Vagina (tissue), 2 donors: ENCODE measurements at places on chromosomes 7 and 10.

DNA sequence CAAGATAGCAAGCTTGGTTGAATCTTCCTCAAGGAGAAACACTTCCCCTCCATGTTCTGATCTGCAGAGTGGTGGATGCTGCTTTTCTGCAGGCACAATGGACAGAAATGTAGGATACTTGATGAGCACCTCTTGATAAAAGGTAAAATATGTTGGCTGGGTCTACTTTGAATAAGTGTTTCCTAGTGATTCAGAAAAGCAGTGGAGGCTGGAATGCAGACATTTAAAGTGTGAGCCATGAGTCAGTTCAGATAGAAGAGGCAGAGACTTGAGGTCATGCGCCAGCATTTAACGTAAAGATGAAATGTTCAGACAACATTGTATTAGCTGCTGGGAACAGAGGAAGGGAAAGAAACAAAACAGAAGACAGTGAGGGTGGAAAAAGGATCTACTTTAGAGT lies 403.1 kb downstream of the ADRA2A start:
- no peaks in the 10 kb centered on the region for H3K27me3 ChIP-seq
- no peak overlapping the region for H3K4me3 ChIP-seq
- H3K4me1 ChIP-seq = no peaks in the 10 kb centered on the region
- DNase-seq = no peak

- H3K4me1 ChIP-seq = peaks cover 11% of the 10 kb centered on the region
- no peaks in the 10 kb centered on the region for H3K36me3 ChIP-seq
- no peak overlapping the region for H3K27ac ChIP-seq
- no peak overlapping the region for H3K4me3 ChIP-seq
- H3K27me3 ChIP-seq = no peaks in the 10 kb centered on the region
These were observed 466.1 kb upstream of the FOXK1 start for GRCh38 chr7:4216016-4216415.

- no peaks in the 10 kb centered on the region for H3K27me3 ChIP-seq
- H3K36me3 ChIP-seq = no peaks in the 10 kb centered on the region
- H3K27ac ChIP-seq = peak overlapping the region; percentile 47
- peaks cover 19% of the 10 kb centered on the region for H3K4me1 ChIP-seq
- no peak overlapping the region for H3K4me3 ChIP-seq
These were observed 94.4 kb upstream of the SEMA3C start for GRCh38 chr7:81013083-81013817.

- H3K27me3 ChIP-seq = no peaks in the 10 kb centered on the region
- DNase-seq = no peak
- no peak overlapping the region for H3K4me3 ChIP-seq
- H3K4me1 ChIP-seq = no peaks in the 10 kb centered on the region
- no peaks in the 10 kb centered on the region for H3K36me3 ChIP-seq
These were observed 146.7 kb downstream of the ATE1 start for GRCh38 chr10:121781101-121781500.

DNA sequence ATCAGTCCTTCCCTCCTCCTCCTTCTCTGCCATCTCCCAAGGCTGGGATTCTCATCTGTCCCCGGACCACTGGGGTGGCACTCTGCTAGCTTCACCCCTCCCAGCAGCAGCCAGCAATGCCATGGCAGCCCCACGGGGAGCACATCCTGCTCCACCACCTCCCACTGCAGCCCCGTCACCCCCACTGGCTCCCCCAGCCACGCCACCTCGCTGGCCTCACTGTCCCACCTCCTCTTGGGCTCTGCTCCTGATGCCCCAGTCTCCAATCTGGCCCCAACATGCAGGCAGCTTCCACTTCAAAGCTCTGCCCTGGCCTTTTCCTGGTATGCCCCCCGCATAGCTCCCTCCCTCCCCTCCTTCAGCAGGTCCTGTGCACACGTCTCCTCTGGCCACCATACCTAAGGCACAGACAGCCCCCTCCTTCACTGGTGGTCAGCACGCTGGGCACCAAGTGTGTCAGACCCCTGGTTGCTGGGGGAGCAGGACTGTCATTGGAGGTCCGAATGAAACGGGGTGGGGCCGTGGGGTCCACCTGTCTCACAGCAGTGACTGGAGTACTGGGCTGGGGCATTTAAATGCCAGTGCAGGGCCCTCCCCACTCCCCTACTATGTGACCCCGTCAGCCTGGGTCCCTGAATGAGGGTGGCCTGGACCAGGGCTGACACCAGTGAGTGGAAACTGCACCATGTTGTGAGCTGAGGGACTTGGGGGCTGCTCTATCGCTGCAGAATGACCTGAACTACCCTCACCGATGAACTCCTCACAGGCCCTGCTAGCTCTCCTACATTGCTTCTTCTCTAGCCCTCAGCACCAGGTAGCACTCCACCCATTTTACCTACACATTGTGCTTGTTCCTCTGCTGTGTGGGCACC lies 38.7 kb downstream of the RASGEF1A start:
- H3K4me1 ChIP-seq = peaks cover 6% of the 10 kb centered on the region
- H3K36me3 ChIP-seq = no peaks in the 10 kb centered on the region
- no peak for DNase-seq

DNA sequence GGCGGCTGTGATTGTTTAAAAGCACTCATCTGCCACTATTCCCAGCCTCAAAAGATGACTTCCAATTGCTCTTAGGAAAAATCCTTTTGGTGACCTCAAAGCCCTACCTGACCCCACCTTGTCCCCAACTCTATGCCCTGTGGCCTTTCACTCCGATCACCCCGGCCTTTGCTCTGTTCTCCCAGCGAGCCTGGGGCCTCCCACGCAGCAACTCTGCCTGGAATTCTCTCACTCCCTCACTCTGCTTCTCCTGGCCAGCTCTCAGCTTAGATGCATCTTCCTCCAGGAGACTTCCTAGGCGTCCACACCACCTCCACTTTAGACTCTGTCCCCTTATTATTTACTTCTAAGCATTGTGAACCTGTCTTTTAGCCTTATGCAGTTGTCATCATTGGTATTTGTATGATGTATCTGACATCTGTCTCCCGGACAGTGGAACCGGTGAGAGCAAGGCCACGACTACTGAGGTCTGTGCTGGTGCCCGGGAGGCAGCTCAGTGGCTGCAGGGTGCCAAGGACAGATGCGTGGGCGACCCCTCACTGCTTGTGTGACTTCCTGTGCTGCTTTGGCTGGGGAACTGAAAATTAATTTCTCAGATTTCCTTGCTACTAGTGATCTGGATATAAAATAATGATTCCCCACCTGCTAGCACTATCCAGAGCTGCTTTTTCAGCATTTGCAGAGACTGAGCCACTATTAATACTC lies 63.0 kb downstream of the PIP4K2A start:
- no peaks in the 10 kb centered on the region for H3K36me3 ChIP-seq
- DNase-seq = no peak
- H3K4me3 ChIP-seq = no peak overlapping the region
- peaks cover 63% of the 10 kb centered on the region for H3K4me1 ChIP-seq
- peak overlapping the region; percentile 13 for H3K27ac ChIP-seq
- no peaks in the 10 kb centered on the region for H3K27me3 ChIP-seq

DNA sequence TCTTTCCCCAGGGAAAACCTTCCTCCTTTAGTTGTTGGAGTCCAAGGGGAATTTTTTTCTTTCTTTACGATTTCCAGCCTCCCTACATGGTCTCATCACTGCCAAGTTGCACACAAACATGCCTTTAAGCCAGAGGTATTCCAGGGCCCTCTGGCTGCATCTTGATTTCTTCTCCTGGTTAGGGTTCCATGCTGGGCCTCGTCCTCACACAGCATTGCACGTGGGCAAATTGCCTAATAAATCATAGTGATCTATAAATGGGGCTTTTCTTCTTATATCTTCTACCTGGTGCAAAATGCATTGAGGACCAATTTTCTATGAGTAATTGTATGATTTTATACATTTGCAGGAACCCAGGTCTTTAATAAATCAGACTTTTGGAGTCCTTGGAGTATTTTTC lies 284.2 kb downstream of the C7orf25 start:
- no peak for DNase-seq
- no peak overlapping the region for H3K27ac ChIP-seq
- no peaks in the 10 kb centered on the region for H3K36me3 ChIP-seq
- no peak overlapping the region for H3K4me3 ChIP-seq
- no peaks in the 10 kb centered on the region for H3K4me1 ChIP-seq

DNA sequence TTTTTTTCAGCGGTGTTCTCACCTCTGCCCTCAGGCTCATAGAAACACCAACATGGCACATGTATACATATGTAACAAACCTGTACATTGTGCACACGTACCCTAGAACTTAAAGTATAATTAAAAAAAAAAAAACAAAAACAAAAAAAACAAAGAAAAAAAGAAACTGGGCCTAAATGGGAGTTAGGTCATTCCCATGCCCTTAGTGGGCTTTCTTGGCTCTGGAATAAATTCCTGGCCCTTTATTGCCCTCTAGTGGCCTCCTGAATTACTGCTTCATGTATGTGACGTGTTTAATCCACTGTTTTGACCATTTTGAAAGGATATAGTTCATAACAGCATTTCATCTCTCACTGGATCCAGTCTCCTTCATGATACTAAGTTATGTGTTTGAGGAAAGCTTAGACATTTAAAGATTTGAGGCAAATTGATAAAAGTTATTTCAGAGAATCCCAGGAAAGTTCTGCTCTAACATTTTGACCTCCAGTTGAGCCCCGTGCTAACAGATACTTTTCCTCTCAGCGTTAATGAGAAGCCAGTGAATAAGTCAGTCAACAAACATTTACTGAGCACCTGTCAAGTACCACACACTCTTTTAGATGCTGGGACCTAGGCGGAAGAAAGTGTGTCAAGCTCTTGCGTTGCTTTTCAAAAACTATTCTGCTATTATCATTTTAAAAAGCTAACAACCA lies 54.7 kb upstream of the SYPL1 start:
- DNase-seq = no peak
- H3K27ac ChIP-seq = peak overlapping the region; percentile 36
- H3K36me3 ChIP-seq = no peaks in the 10 kb centered on the region
- H3K4me3 ChIP-seq = no peak overlapping the region
- H3K27me3 ChIP-seq = no peaks in the 10 kb centered on the region

- no peaks in the 10 kb centered on the region for H3K36me3 ChIP-seq
- DNase-seq = no peak
- peaks cover 11% of the 10 kb centered on the region for H3K4me1 ChIP-seq
- no peaks in the 10 kb centered on the region for H3K27me3 ChIP-seq
- H3K27ac ChIP-seq = peak overlapping the region; percentile 34
- no peak overlapping the region for H3K4me3 ChIP-seq
These were observed 53.7 kb upstream of the ZNF273 start for GRCh38 chr7:64849250-64849923.

- no peaks in the 10 kb centered on the region for H3K4me1 ChIP-seq
- no peak for DNase-seq
- H3K27me3 ChIP-seq = no peaks in the 10 kb centered on the region
- no peak overlapping the region for H3K27ac ChIP-seq
- H3K36me3 ChIP-seq = no peaks in the 10 kb centered on the region
These were observed 912.0 kb downstream of the SORCS1 start for GRCh38 chr10:106252541-106252940.

DNA sequence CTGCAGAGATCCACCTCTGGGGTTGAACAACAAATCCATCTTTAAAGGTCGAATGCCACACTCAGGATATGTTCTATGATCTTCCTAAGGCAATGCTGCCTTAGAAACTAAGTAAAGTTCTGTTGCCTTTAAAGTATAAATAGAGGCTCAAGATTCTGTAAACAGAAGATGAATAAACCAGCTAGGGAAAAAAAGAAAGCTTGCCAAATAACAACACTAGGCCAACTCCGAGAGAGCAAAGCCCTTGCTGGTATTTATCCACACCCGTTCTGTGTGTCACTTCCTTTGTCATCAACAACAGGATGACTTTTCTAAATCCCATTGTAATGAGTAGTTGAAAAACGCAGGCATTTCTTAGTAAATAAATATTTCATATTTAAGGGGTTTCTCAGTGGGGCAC lies 330.0 kb upstream of the GLI3 start:
- no peaks in the 10 kb centered on the region for H3K4me1 ChIP-seq
- H3K27ac ChIP-seq = no peak overlapping the region
- DNase-seq = no peak
- H3K27me3 ChIP-seq = no peaks in the 10 kb centered on the region

DNA sequence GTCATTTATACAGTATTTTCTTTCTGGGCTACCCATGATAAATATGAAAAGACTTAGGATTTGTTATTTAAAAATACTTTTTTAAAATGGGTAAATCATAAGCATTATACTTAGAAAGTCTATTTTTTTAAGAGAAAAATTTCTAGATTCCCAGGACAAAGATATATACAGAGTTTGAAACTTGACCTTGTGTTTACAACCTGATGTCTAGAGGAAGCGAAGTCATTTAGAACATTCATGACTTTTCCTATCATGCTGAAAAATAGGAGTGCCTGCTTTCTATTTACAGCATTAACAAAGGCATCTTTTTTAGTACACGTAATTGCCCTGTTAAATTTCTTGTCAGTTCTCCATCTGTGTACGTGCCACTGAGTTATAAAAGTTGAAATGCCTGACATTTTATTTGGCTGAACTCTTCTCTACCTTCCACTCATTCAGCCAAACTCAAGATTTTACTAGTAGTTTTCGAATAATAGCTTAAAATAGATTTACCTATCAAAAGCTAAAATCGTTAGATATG lies 23.0 kb downstream of the GNAT3 start:
- H3K4me3 ChIP-seq = no peak overlapping the region
- DNase-seq = no peak
- H3K27ac ChIP-seq = no peak overlapping the region
- no peaks in the 10 kb centered on the region for H3K36me3 ChIP-seq
- no peaks in the 10 kb centered on the region for H3K27me3 ChIP-seq
- peaks cover 6% of the 10 kb centered on the region for H3K4me1 ChIP-seq

DNA sequence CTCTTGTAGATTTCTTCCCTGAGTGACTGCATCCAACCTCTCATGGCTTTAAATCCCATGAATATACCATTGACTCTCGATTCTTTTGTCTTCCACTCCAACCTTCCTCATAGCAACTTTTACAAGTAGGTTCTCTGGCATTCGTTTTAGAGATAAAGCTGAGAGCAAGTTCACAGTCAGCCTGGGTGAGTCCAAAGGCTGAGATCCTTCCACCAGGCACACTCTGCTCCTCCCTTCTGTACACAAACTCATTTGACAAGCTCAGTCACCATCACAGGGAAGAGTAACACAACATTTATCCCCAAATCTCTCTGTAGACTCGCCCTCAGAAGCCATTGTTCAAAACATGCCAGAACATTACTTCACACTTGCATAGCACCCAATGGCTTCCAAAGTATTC lies 10.9 kb downstream of the CTTNBP2 start:
- peaks cover 5% of the 10 kb centered on the region for H3K36me3 ChIP-seq
- H3K27me3 ChIP-seq = no peaks in the 10 kb centered on the region
- DNase-seq = no peak
- H3K4me3 ChIP-seq = no peak overlapping the region
- H3K4me1 ChIP-seq = peaks cover 36% of the 10 kb centered on the region
- no peak overlapping the region for H3K27ac ChIP-seq

GRCh38 chr7:90178679-90179278 lies 24.5 kb downstream of the STEAP1 start:
- no peak for DNase-seq
- H3K27me3 ChIP-seq = no peaks in the 10 kb centered on the region
- H3K27ac ChIP-seq = no peak overlapping the region
- no peaks in the 10 kb centered on the region for H3K36me3 ChIP-seq
- H3K4me1 ChIP-seq = no peaks in the 10 kb centered on the region
- H3K4me3 ChIP-seq = no peak overlapping the region

GRCh38 chr10:83153714-83154113 lies 985.6 kb upstream of the GHITM start:
- DNase-seq = no peak
- H3K4me3 ChIP-seq = no peak overlapping the region
- no peaks in the 10 kb centered on the region for H3K4me1 ChIP-seq
- no peak overlapping the region for H3K27ac ChIP-seq
- H3K36me3 ChIP-seq = no peaks in the 10 kb centered on the region
- H3K27me3 ChIP-seq = no peaks in the 10 kb centered on the region

GRCh38 chr10:17219024-17219423 lies 9.0 kb upstream of the VIM start:
- H3K4me3 ChIP-seq = no peak overlapping the region
- no peak for DNase-seq
- peaks cover 29% of the 10 kb centered on the region for H3K4me1 ChIP-seq
- no peaks in the 10 kb centered on the region for H3K27me3 ChIP-seq
- H3K27ac ChIP-seq = no peak overlapping the region
